ENCODE measurements at places on chromosomes 4 and X.

GRCh38 chr4:123017636-123018395 lies 95.4 kb upstream of the NUDT6 start:
- DNase-seq = no peak

DNA sequence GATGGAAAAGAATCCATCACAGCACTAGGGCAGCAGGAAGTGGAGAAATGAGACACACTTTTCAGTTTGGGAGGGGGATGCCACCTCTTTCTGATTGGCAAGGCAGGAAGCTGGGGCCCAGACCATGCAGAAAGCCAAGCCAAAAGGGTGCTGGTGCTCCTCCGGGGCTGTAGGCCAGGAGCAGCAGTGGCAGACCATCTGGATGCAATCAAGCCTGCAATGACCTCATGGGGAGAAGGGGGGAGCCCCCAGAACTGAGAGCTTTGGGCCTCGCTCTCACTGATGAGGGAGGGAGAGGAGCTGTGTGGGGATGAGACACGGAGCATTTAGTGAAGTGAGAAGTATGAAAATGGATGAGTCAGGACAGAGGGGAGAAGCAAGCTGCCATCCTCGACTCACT lies 141.3 kb upstream of the NALF2 start:
- no peak for DNase-seq

GRCh38 chr4:107721436-107722100 lies 1.5 kb upstream of the PAPSS1 start:
- DNase-seq = no peak

DNA sequence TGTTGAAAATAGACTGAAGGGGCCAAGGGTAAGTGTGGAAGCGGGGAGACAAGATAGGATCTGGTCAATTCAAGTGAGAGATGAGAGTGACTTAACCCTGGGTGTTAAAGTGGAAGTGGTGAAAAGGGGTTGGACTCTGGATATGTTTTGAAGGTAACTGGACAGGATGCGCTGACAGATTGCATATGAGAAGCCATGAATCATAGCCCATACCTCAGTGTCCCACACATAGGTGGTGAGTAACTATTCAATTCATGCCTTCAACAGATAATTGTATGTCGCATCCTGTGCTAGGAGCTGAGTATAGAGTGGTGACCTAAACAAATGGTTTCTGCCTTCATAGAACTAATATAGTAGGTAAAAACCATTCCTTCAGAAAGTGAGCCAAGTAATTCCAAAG lies 76.7 kb downstream of the KLHL34 start:
- DNase-seq = no peak
